ENCODE measurements at places on chromosomes 6 and 20. TPM values are rescaled to one million over a fixed set of nuclear protein-coding genes. Genes with fewer than 3 reads are reported as not detected.

- no peaks in the 10 kb centered on the region for H3K36me3 ChIP-seq
- H3K4me3 ChIP-seq, result no peak overlapping the region
- no peak for DNase-seq
- no peaks in the 10 kb centered on the region for H3K27me3 ChIP-seq
- no peak overlapping the region for H3K27ac ChIP-seq
Observed at GRCh38 chr20:17685168-17685567, 3.1 kb upstream of the RRBP1 start.

GRCh38 chr6:12709556-12710232 is 6.9 kb upstream of the PHACTR1 start:
- no peak for DNase-seq
- H3K27ac ChIP-seq, result no peak overlapping the region
- H3K27me3 ChIP-seq, result no peaks in the 10 kb centered on the region
- no peak overlapping the region for H3K4me3 ChIP-seq

DNA sequence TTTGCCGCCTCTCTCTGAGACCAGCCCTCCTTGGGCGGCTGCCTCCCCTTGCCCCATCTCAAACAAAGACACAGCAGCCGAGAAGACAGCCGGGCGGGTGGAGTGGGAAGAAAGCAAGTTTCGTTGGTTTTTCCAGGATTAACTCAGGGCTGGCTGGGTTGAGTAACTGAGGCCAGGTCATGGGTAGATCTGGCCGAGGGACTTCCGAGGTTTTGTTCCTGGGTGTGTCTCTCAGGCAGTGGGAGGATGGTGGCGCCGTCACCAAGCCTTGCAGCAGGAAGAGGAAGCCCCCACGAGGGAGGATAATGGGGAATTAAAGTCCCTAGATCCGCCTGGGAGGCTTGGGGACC is 167.2 kb downstream of the TTLL2 start:
- H3K27ac ChIP-seq, result no peak overlapping the region
- H3K36me3 ChIP-seq, result no peaks in the 10 kb centered on the region
- H3K27me3 ChIP-seq, result no peaks in the 10 kb centered on the region
- DNase-seq, result no peak
- peaks cover 6% of the 10 kb centered on the region for H3K4me1 ChIP-seq

Gene SRMS
- 0.50 TPM for total RNA-seq

DNA sequence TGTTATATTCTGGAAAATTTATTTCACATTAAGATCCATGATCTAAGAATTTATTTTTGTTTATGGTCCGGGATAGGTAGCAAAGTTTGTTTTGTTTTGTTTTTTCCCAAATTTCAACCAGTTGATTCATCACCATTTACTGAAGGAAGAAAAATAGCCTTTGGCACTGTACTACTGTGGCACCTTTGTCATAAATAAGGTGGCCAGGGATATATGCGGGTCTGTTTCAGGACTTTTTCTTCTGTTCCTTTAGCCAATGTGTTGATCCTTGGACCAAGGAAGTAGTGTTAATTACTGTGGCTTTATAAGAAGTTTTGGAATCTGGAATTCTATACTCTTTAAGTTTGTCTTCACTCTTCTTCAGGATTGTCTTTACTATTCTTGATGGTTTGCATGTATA is 171.7 kb downstream of the FAXC start:
- no peaks in the 10 kb centered on the region for H3K27me3 ChIP-seq
- peaks cover 15% of the 10 kb centered on the region for H3K36me3 ChIP-seq
- no peak for DNase-seq
- no peak overlapping the region for H3K4me3 ChIP-seq
- no peak overlapping the region for H3K27ac ChIP-seq

DNA sequence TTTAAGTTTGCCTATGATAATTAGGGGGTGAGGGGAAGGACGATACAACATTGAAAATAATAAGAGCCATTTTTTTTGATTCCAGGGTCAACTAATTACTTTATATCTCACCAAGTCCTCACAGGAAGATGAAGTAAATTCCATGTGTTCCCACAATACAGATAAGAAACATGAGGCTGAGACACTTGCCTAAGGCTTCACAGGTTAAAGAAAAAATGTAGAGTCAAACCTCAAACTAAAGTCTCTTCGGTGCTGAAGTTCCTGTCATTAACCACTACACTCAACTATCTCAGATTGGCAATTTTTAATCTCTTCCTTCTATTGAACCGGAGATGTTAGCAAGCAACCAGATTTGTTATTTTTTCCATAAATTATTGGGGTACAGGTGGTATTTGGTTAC is 33.0 kb downstream of the MRAP2 start:
- H3K27me3 ChIP-seq, result no peaks in the 10 kb centered on the region
- H3K4me3 ChIP-seq, result no peak overlapping the region
- peaks cover 18% of the 10 kb centered on the region for H3K4me1 ChIP-seq
- no peaks in the 10 kb centered on the region for H3K36me3 ChIP-seq

Gene BPIFB2
- not detected for total RNA-seq

- H3K27ac ChIP-seq, result no peak overlapping the region
- H3K27me3 ChIP-seq, result peaks cover 84% of the 10 kb centered on the region
- peaks cover 33% of the 10 kb centered on the region for H3K4me1 ChIP-seq
- DNase-seq, result no peak
Observed at GRCh38 chr6:165984729-165985275, 182.8 kb downstream of the TBXT start.

GRCh38 chr6:163401039-163401885 is 13.3 kb upstream of the QKI start:
- H3K36me3 ChIP-seq, result no peaks in the 10 kb centered on the region
- no peak for DNase-seq
- H3K4me1 ChIP-seq, result peaks cover 39% of the 10 kb centered on the region
- no peak overlapping the region for H3K4me3 ChIP-seq
- no peaks in the 10 kb centered on the region for H3K27me3 ChIP-seq

Gene BAK1
- 45.0 TPM for total RNA-seq

DNA sequence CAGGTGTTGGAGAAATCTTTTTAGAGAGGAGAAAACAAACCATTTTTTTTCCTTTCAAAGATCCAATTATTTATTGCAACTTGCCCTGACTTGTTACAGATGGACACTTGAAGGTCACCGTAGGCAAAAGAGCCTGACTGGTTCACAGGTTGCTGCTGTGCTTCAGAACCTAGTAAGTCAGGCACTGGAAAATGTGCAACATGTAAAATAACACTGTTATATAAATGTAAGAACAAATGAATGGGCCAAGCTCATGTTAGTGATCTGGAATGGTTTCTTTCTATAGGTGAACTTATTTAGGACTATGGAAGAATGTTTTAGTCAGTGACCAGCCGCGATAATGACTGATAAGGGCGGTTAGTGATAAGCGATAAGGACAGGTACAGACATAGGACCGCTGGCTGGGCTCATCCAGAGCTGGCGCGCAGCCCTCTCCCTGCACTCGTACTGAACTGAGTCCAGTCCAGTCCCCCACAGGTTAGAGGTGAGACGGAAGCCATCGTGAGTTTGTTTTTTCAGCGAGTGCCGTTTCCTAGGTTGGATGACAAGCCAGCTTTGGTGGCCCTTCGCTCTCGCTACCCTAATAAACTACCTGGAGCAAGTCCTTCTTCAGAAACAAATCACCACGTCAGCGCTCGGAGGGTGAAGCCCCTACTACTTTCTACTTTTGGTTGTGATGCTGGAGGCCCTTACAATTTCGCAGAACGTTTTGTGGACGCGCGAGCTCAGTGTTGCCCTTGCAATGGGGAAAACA is 94.4 kb upstream of the PRDM1 start:
- peaks cover 99% of the 10 kb centered on the region for H3K27me3 ChIP-seq
- no peak overlapping the region for H3K27ac ChIP-seq
- peak; percentile 56 for DNase-seq
- H3K36me3 ChIP-seq, result no peaks in the 10 kb centered on the region
- peaks cover 31% of the 10 kb centered on the region for H3K4me1 ChIP-seq

GRCh38 chr6:77019081-77019480 is 444.2 kb downstream of the HTR1B start:
- H3K4me3 ChIP-seq, result no peak overlapping the region
- no peak for DNase-seq
- H3K27me3 ChIP-seq, result no peaks in the 10 kb centered on the region

DNA sequence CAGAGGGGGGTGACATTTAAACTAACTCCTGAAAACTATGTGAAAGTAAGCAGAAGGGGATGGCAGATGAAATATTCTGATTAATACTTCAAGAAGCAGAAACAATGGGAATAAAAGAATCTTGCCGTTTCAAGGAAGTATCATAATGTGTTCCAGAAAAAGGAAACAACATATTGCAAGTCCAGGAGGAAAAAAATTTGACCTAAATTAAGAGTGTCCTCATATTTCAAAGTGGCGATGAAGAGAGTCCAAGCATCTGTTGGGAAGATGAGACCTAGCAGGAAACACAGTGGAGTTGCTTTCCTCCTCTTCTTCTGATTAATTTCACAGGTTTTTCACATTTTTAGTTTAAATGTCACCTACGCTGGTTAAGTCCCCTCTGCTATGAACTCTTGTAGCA is 45.6 kb upstream of the TNFAIP3 start:
- H3K36me3 ChIP-seq, result no peaks in the 10 kb centered on the region
- H3K4me1 ChIP-seq, result no peaks in the 10 kb centered on the region
- DNase-seq, result no peak

GRCh38 chr6:140641412-140641811 is 1267.0 kb upstream of the CITED2 start:
- no peaks in the 10 kb centered on the region for H3K36me3 ChIP-seq
- 0 out of 2 replicates have a peak, but pooled peaks cover 2% of the 10 kb centered on the region for H3K27me3 ChIP-seq
- DNase-seq, result no peak
- no peak overlapping the region for H3K4me3 ChIP-seq

GRCh38 chr20:9359561-9360308 is 154.7 kb upstream of the LAMP5 start:
- no peak overlapping the region for H3K4me3 ChIP-seq
- no peaks in the 10 kb centered on the region for H3K4me1 ChIP-seq
- no peaks in the 10 kb centered on the region for H3K27me3 ChIP-seq
- peak; percentile 64 for DNase-seq

GRCh38 chr20:42074944-42075343 is 456.8 kb upstream of the CHD6 start:
- no peak overlapping the region for H3K4me3 ChIP-seq
- H3K27ac ChIP-seq, result no peak overlapping the region
- no peaks in the 10 kb centered on the region for H3K27me3 ChIP-seq
- H3K36me3 ChIP-seq, result no peaks in the 10 kb centered on the region
- no peaks in the 10 kb centered on the region for H3K4me1 ChIP-seq
